ENCODE measurements at places on chromosomes 16 and 17. TPM values are rescaled to one million over a fixed set of nuclear protein-coding genes. Genes with fewer than 3 reads are reported as not detected.

Gene MNT
- 14.8 TPM for total RNA-seq

Gene KRTAP4-4
- not detected for total RNA-seq

Gene MFSD11
- 15.1 TPM for total RNA-seq

Gene PSMB3
- total RNA-seq, result 299 TPM

Gene TSNAXIP1
- total RNA-seq, result 0.07 TPM

Gene SBK1
- 0.09 TPM for total RNA-seq

Gene TEX14
- total RNA-seq, result not detected

Gene TNP2
- not detected for total RNA-seq

Gene KRT27
- total RNA-seq, result not detected

Gene GDPD1
- total RNA-seq, result 1.8 TPM

Gene PPP1R27
- total RNA-seq, result not detected

Gene C1QL1
- total RNA-seq, result 0.71 TPM

Gene CLEC3A
- total RNA-seq, result not detected

Gene NPIPA7
- total RNA-seq, result not detected

Gene DYNLRB2
- total RNA-seq, result 0.37 TPM

Gene SSTR5
- total RNA-seq, result not detected

Gene SMIM5
- 2.6 TPM for total RNA-seq

Gene CACNG1
- not detected for total RNA-seq

Gene BRIP1
- 5.8 TPM for total RNA-seq

Gene MAFG
- total RNA-seq, result 12.1 TPM

Gene TMIGD1
- not detected for total RNA-seq

Gene NETO2
- 44.2 TPM for total RNA-seq

Gene SMIM36
- total RNA-seq, result not detected

Gene CCDC92B
- 0.07 TPM for total RNA-seq

Gene BLMH
- total RNA-seq, result 23.1 TPM

Gene KRT14
- total RNA-seq, result 5,968 TPM

Gene CCL22
- total RNA-seq, result 0.35 TPM

Gene ABCA9
- not detected for total RNA-seq

Gene MT3
- total RNA-seq, result not detected

Gene CLEC18A
- 0.05 TPM for total RNA-seq

Gene CPPED1
- 1.6 TPM for total RNA-seq

Gene TBC1D3C
- total RNA-seq, result not detected

Gene CDIPT
- total RNA-seq, result 56.8 TPM

Gene IRX3
- 13.1 TPM for total RNA-seq

Gene CDRT15L2
- not detected for total RNA-seq

Gene FAM171A2
- 5.6 TPM for total RNA-seq

Gene USP32
- total RNA-seq, result 29.9 TPM

Gene USP43
- 8.7 TPM for total RNA-seq

Gene SOX9
- 11.1 TPM for total RNA-seq

Gene DOC2B
- total RNA-seq, result 0.09 TPM

Gene DNAAF8
- total RNA-seq, result not detected

Gene CRISPLD2
- total RNA-seq, result 1.9 TPM

Gene RARA
- total RNA-seq, result 31.4 TPM

Gene MT4
- not detected for total RNA-seq

Gene TIGD7
- total RNA-seq, result 1.5 TPM

Gene MYLK3
- total RNA-seq, result 0.28 TPM

Gene RAB40C
- 21.7 TPM for total RNA-seq

Gene CYGB
- total RNA-seq, result 9.9 TPM

Gene KRTAP1-1
- total RNA-seq, result not detected

Gene KCNJ2
- total RNA-seq, result 0.42 TPM

All from airway epithelial cell (primary cell).